Stimulated activated CD8-positive, alpha-beta memory T cell treated with anti-CD3 and anti-CD28 coated beads, Interleukin-4, amount 100 ng/mL, for 48 hours (primary cell): ENCODE measurements at places on chromosomes 6 and 20.

- no peak for DNase-seq
Measured at GRCh38 chr20:41387444-41387851, 20.8 kb upstream of the EMILIN3 start.

DNA sequence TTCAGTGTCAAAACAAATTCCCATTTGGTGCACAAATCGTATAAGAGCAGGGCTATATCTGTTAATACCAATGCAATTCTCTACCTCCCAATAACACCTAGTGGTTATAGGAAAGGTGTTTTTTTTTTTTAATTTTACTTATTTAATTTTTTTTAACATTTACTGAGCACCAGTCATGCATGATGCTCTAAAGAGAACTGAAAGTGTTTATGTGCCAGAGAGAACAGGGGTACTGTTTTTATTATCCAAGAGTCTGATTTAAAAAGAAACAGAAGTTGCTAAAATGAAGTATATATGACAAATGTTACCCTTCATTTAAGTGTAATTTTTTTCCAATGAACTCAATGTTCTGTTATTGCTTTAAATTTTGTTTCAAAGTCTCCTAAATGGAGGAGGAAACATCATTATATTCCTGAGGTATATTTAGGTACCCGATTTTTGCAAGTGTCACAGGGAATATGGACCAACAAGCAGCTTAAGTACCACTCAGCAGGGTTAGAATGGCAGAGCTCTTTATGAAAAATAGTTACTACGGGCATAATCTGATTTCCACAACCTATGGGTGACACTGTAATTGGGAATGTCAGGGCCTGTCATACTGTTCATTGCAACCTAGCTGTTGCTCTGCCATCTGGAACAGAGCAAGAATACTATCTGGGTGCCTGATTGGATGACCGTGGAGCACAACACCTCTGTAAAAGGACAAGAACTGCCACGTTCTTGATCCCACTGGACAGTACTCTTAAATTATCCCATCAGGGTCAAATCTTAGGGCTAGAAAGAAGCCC is 195.4 kb downstream of the KHDRBS2 start:
- no peak for DNase-seq

GRCh38 chr20:4243071-4243470 is 227.7 kb upstream of the RNF24 start:
- no peak for DNase-seq

DNA sequence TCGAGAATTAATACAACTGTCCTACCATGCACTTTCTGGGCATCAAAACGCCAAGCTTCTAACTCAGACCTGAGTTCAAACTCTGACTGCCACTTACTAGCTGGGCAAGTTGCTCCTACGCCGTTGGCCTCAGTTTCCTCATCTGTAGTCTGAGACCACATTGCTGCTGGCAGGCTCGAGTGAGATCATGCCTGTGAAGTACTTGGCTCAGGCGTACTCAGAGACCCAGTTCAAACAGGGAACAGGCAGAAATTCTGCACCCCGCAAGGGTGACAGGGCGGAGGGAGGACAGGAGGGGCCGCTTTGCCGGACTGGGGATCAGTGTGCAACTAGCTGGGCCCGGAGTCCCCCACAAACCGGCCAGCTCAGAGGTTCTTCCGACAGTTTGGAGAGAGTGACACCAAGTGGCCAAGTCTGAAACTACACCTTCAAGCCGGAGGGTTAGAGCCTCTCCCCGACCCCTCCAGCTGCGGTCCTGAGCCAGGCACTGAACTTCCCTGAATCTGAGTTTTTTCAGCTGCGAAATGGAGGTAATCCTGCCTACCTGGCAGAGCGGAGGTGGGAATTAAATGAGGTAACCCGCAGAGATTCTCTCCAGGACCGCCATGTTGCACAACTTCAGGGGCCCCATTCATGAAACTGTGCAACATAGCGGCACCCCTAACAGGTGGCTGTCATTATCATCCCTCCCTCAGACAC is 46.0 kb upstream of the PTPN1 start:
- DNase-seq: peak; percentile 71

GRCh38 chr6:43093436-43094289 is 17.5 kb downstream of the PTK7 start:
- DNase-seq: no peak

- DNase-seq: no peak
Measured at GRCh38 chr6:150745896-150746295, 119.6 kb upstream of the MTHFD1L start.

GRCh38 chr20:8213831-8214587 is 81.9 kb downstream of the PLCB1 start:
- no peak for DNase-seq

- DNase-seq: no peak
Measured at GRCh38 chr20:57027777-57028176, 238.7 kb downstream of the BMP7 start.

DNA sequence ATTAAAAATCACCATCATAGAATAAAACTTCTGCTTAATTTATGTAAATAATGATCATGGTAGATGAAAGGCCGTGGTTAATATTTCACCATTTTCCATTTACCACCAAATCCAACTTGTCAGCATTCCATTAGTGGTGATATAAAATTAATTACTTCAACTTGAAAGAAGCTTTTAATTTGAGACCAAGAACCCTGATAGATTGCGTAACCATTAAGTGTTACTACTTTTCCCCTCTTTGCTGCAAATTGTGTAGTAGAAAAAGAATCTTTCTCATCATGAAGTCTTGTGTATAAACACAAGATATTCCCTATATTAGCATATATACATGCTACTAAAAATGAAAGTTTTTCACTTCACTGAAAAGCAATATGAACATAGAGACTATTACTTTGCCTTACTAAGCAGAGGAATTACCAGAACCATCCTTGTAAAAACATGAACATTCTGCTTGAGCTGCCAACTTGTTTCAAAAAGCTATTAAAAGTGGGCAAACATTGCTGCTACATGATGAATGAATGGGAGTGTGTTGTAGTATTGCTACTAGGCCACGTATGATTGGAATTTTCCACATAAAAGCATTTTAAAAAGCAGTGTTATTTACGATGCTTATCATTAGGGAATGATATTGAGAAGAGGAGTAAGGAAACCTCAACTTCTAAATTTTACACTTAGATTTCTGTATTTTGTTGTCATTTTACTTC is 35.0 kb downstream of the STX11 start:
- no peak for DNase-seq

DNA sequence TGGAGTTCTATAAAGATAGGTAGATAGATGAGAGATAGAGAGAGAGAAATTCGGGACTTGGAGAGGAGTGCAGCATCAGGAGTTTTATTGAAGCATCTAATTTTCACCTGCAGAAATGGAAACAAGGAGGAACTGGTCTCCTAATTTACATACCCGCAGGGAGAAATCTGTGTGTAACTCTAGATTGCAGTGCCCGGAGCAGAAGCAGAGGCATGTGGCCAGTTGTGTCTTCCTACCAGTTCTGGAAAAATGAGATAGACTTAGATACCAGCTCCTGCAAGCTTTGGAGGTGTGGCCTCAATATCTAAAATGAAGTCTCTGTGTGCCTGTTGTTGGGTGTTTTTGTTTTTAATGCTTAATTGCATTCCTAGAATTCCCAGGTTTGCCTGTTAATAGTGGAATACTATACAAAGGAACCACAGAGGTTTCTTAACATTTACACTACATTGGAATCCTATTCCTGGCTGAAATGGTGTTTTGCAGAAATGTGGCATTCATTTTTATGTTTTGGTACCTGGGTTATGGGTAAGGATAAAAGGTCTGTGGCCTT is 57.4 kb downstream of the DTD1 start:
- DNase-seq: no peak

- peak; percentile 51 for DNase-seq
Measured at GRCh38 chr6:46491201-46491627, at the start of gene RCAN2. TSS of gene RCAN2 (minus strand) at chr6:46491449.

DNA sequence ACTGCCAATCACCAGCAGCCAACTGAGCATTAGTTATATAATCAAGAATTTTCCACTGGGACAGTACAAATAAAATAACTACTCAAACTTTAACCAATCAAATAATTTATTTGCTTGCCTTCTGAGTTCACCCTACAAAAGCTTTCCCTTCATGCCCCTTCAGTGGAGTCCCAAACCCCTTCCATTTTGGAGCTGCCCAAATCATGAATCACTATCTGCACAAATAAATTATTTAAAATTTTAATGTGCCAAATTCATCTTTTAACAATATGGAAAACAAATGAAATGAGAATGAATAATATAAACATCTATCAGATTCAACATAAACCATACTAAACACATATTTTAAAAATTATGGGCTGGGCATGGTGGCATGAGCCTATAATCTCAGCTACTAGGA is 85.9 kb downstream of the KIF13A start:
- no peak for DNase-seq

DNA sequence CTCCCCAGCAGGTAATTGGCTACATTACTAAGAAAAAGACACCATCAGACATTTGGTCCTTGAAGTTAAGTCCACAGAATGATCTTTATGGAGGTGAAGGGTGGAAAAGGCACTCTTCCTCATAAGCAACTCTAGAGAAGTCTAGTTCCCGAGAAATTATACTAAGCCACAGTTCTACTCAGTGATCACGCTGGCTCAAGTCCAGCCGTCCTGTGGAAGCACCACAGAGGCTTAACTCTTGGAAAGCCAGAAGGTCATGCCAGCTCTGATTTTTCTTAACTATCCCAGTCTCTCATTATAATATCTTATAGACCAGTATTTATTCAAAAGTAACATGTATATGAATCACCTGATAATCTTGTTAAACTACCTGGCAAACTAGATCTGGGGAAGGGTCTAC is 258.5 kb downstream of the EYA4 start:
- no peak for DNase-seq

- DNase-seq: no peak
Measured at GRCh38 chr20:63819224-63819921, 11.7 kb downstream of the ZBTB46 start.
